Inflammatory macrophage (primary cell): ENCODE measurements at places on chromosomes 16 and 17.

DNA sequence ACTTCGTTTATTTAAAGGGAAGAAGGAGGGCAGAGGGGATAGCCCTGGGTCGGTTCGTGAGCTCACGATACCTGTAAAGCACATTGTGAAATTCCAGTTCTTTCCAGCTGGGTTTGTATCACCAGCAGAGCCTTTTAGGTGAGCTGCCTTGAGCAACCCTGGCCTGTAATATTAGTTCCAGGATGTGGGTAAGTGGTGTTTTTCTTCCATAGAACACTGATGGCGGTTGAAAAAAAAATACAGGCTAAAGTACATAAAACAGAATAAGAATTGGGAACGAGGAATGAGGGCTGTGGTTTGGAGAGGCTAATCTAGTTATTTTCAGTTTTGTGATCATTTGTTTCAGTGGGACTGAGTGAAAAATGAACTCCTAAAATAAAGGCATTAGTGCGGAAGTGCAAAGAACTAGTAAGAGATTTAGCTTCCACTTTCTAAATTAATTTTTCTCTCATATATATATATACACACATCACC is 20.6 kb downstream of the HS3ST3B1 start:
- no peak for DNase-seq

DNA sequence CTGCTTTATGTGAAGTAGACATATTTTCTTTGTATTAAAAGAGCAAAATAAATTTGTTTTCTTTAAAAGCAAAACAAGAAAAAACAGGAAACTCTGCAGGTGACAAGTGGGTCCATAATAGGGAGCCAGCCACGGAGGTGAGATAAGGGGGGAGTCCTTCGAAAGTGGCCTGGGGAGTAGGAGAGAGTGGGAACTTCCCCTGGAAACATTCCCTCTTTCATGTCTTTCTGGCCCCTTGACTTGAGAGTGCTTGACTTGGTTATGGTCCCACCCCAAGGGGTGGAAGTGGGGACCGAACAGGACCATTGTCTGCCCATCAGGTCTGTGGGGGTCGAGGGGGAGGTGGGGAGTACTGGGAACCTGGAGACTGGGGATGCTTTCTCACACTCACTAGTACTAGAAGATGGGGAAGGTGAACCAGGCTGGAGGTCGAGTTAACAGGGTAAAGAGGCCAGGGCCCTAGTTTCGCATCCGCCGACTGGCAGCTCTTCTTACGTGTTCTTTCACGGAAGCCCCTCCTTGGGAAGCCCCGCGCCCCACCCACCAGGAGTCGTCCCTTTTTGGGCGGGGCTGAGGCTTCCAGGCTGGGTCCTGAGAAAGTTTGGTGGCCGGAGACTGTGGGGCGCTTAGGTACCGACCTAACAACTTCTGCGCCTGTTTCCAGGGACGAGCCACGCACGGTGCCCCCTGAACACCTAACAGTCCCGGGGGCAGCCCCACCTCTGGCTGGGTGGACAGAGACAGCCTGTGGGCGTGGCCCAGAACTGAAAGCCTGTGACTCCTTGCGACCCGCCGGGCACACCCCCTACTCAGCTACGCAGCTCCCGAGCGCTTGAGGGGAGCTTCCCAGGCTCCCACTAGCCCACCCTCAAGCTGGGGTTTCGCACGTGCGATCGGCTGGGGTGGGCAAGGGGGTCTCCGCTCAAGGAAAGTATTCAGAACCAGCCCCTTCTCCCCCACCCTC is 790 bp downstream of the TRADD start:
- DNase-seq = no peak

GRCh38 chr16:6297666-6298410 is 1034.8 kb upstream of the RBFOX1 start:
- DNase-seq = no peak

GRCh38 chr17:40895106-40895730 is 10.2 kb upstream of the KRT20 start:
- no peak for DNase-seq

- DNase-seq = no peak
These were observed 46.0 kb downstream of the HNF1B start for GRCh38 chr17:37698911-37699255.

DNA sequence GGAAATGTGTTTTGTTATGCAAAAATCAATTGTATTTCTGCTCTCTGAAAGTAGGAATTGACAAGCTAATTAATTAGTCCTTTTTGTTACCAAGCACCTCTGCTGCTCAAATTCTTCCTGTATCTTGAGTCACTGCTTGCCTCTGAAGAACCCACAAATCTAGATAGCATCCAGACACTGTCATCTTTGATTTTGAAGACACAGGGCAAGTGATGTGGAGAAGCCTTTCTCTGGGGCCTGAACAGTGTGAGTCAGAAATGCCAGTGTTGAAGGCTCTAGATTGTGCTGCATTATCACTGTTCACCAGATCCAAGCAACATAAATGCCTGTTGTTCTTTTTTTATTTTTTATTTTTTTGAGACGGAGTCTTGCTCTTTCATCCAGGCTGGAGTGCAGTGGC is 10.9 kb upstream of the ST6GALNAC1 start:
- no peak for DNase-seq

DNA sequence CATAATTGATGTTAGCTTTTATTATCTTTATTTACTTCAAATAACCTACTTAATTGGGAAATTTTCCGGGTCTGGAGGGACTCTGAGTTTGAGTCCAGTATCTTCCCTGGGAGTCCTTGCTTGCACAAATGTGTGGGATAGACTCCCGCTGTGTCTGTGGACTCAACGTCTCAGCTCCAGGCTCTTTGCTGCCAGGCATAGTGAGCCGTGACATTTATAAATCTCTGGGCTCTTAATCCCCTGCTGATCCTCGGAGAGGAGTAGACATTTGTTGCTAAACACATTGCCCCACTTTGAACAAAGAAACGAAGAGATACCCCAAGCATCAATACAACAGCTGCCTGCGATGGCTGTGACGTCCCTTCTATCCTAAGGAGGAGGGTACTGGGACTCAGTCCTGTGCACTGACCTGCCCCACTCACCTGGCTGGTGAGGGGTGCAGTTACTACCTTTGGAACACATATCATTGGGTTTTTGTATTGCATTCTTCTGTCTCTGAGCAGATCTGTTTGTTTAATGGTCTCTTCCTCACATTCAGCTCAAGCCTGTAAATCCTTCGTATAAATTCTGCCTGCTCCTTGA is 316.9 kb downstream of the HAPSTR1 start:
- no peak for DNase-seq

DNA sequence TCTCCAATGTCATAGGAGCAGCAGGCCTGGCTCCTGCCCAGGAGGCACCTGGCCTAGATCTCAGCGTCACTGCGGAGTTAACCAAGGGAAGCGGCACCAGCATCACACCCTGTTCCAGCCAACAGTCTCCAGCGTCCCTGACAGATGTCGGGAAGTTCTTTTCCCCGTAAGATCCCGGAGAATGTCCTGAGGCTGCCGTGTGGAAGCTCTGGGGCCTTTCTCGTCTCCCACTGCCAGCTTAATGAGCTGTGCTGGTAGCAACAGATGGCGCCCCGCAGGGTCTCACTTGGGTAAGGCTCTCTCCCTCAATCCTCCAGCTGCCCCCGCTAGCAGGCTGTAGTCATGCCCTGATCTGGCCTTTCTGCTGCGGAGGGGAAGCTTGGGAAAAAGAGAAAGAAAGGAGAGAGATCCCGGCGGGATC is 57.5 kb downstream of the MARCHF10 start:
- DNase-seq = no peak

DNA sequence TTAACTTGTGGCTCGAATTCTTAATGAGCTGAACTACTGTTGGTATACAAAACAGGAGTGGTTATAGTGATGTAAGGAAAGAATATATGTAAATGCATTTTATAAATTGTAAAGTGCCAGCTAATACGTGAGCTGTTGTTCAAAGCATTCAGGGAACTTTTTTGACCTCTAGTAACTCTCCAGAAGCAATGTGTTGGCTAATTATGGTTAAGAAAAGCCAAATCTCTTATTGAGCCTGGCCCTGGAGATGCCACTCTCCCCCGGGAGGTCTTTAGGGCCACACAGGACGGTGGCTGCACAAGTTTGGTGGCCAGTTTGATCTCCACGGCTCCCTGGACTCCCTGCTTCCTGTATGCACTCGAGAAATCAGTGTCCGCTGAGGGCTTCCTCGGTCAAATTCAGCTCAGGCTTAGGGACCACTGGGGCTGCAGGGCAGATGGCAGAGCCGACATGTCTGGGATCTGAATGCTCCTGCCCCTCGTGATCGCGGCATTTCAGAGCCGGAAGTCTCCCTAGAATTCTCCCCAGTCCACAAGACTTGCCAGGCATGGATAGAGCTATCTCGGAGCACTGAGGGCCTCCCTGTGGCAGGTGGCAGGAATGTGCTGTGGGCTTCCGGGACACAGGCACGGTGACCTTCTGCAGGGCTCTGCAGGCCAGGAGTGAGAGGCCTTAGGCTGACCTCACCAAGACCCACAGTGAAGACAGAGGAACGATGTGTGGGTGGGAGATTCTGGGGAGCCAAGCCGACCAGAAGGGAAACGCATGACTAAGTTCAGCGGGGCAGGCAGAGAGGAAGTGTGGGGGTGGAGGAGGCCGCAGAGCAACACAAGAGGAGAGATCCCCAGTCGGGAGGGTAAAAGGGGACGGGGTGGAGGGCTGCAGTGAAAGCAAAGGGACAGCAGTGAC is 18.6 kb upstream of the PITPNM3 start:
- DNase-seq = peak; percentile 98

DNA sequence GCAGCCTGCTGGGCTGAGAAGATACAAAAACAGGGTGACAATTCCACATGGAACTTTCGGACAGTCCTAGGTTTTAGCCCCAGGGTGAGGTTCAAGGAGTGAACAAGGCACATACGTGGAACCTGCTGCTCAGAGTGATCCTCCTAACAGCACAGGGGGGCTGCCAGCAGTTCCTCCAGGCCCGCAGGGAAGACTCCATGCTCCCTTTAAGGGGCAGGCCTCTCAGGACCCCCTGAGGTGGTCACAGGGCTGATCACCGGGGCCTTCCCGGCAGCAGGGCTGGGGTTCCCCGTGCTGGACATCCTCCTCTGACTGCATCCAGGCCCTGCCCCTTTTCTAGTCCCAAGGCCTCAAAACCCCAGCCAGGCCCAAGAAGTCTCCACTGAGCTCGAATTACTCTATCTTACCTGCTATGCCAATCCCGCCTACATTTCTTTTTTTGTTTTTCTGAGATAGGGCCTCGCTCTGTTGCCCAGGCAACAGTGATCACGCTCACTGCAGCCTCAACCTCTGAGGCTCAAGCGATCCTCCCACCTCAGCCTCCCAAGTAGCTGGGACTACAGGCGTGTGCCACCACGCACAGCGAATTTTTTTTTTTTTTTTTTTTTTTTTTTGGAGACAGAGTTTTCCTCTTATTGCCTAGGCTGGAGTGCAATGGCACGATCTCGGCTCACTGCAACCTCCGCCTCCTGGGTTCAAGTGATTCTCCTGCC is 10.4 kb downstream of the CANT1 start:
- no peak for DNase-seq

DNA sequence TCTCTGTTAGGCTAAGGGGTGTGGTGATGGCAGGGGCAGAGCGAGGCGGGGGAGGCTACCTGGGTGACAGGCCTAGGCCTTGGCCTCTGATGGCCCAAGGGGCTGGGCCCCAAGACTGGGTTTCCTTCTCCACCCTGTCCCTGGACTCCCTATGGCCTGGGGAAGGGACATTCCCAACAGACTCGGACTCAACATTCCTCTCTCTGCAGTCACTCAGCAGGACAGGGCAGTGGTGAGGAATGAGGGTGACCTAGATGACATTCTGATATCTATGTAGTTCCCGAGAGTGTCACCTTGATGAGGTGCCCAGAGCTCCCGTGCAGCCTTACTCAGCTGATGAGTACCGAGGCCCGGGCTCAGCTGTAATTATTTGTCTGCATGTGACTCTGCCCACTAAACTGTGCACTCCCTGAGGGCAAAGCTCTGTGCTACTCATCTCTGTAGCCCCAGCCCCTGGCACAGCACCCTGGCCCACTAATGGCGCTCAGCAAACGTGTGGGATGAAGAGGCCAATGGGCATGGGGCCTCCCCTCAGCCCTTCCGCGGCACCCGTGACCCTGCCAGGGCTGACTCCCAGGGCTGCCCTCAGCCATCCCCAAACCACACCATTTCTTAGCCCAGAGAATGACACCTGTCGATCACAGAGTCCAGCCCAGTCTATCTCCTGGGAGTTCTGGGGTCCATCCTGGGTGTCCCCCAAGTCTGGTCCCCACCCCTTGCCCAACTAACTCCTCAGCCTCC is 2.2 kb downstream of the PLCD3 start:
- DNase-seq = no peak

DNA sequence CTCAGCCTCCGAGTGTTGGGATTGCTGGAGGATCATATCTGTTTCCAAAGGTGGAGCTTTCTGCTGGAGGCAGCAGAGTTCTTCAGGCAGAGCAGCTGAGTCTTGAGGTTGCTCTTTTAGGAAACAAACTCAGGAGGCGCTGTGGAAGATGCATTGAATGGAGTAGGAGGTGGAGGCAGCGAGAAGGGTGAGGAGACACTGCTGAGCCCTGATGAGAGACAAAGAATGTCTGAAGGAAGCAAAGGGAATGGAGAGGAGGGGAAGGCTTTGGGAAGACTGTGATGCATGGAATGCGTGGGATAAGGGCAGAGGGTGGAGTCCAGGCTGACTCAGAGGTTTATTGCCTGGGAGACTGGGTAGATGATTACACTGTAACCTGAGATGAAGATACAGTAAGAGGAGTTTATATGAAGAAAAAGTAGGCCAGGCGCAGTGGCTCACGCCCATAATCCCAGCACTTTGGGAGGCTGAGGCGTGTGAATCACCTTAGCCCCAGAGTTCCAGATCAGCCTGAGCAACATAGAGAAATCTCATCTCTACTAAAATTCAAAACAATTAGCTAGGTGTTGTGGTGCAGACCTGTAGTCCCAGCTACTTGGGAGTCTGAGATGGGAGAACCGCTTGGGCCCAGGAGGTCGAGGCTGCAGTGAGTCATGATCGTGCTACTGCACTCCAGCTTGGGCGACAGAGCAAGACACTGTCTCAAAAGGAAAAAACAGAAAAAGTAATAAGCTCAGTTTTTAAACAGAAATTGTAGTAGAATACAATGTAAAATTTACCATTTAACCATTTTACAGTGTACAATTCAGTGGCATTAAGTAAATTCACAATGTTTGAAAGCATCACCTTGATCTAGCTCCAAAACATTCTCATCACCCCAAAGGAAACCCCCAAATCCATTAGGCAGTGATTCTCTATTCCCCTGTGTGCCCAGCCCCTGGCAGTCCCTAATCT is 17.8 kb upstream of the TMEM219 start:
- DNase-seq = no peak

GRCh38 chr17:50893183-50893993 is 27.2 kb upstream of the TOB1 start:
- DNase-seq = peak; percentile 57

- DNase-seq = no peak
These were observed 11.4 kb upstream of the OR4D1 start for GRCh38 chr17:58136669-58137279.

DNA sequence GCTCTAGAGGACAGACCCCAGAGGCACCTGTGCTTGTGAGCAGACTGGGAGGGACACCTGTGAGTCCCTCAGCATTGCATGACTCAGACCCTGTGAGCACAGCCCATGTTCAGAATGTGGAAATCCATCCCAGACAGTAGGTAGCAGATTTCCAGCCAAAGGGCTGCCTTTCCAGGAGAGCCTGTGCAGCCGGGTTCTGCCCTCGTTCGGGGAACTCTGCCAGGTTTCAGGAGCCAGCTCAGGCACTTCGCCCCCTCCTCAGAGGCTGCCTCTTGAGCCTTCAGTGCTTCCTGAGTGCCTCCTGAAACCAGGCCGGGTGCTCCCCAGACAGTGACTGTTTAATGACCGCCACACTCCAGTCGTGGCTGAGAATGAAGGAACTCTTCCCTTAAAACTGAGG is 23.3 kb upstream of the SDR42E2 start:
- DNase-seq = no peak
